ENCODE measurements at places on chromosomes 6 and 20. TPM values are rescaled to one million over a fixed set of nuclear protein-coding genes. Genes with fewer than 3 reads are reported as not detected.
A peak's percentile ranks its signal among the peaks of the same experiment; 100 is the strongest.

- no peak for DNase-seq
Measured at GRCh38 chr20:20435453-20435852, 67.5 kb downstream of the INSM1 start.

DNA sequence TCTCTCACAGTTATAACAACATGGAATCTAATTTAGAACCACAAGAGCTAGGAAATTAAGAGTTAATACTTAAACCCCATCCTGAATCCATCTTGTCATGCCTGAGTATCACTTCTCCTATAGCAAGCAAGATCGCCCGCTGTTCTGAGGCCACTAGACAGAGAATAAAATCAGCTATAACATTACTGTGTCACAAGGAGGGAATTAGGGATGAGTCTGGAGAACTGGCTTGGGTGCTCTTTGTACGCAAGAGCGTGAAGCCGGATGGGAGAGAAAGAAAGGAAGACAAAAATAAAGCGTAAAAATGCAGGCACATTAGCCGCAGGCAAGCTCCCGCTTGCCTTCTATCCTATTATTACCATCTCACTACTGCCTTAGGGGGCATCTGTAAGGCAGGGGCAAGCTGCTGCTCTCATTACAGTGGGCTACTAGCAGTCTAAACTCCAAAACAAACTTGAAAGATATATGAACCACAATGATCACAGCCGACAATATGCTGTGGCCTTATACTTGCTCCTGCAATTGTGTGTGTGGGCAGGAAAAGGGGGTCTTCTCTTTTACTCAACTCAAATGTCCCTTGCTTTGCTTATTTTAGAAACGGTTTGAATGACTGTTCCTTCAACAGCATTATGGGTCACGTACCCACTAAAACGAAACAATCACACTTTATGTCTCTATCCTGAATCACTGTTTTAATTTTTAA is 81.9 kb downstream of the GJA10 start:
- no peak for DNase-seq

KCNQ5 gene
- polyA plus RNA-seq: 1.6 TPM

- DNase-seq: peak; percentile 64
Measured at GRCh38 chr6:143026696-143027449, 33.8 kb upstream of the AIG1 start.

- DNase-seq: no peak
Measured at GRCh38 chr6:1535295-1535694, 74.4 kb upstream of the FOXC1 start.

GRCh38 chr20:43983904-43984361 is 69.3 kb downstream of the TOX2 start:
- no peak for DNase-seq

FOXS1 gene
- polyA plus RNA-seq: 2.8 TPM

HLA-DQA2 gene
- polyA plus RNA-seq: 0.10 TPM

GRCh38 chr6:56027865-56028264 is 152.5 kb upstream of the BMP5 start:
- DNase-seq: no peak

- no peak for DNase-seq
Measured at GRCh38 chr6:98944598-98945081, 3.1 kb downstream of the FBXL4 start.

GRCh38 chr6:104332364-104332763 is 527.4 kb downstream of the HACE1 start:
- DNase-seq: no peak

CDYL gene
- polyA plus RNA-seq: 7.8 TPM

- no peak for DNase-seq
Measured at GRCh38 chr20:53142225-53143127, 170.3 kb downstream of the TSHZ2 start.

HDAC2 gene
- 52.7 TPM for polyA plus RNA-seq
